ENCODE measurements at places on chromosomes 7 and 10.
A peak's percentile ranks its signal among the peaks of the same experiment; 100 is the strongest.

- no peak for DNase-seq
These were observed 1.5 kb upstream of the KCTD7 start for GRCh38 chr7:66627151-66627681.

GRCh38 chr10:116978901-116979300 lies 26.1 kb downstream of the SHTN1 start:
- DNase-seq: no peak

DNA sequence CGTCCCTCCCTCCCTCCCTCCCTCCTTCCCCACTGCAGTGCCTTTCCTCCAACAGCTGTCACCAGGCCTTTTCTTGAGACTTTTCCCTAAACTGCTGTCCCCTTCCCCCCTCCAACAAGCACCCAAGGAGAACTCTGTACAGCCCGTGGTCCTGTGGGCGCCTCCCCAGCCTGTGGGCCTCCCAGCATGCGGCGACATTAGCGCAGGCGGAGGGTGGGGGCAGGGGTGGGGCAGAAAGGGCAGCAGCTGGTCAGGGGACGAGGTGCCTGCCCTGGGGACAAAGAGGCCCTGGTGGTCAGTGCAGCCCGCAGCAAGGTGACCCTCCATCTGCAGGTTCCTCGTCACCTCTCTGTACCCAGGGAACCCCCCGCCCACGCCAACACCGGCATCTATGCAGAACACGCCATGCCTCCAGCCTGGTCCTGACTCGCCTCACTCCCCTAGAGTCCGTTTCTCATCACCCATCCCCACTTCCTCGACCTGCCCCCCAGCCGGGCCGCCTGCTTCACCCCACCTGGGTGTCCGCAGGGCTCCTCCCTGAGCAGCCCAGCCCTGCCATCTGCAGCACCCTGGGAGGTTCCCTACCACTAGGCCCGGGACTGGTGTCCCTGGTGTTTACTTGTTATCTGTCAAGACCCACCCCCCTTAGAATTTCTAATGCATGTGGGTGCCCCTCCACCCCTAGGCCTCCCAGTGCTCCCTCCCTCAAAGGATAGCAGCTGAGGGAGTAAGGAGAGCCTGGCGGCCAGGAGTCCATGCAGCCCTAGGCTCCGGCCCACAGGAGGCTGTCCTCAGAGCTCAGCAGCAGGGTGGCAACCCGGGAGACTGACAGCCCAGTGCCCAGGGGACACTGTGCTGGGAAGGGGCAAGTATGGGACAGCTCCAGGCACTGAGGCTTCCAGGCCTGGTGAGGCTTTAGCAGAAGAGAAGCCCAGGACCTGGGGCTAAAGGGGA lies 147.8 kb downstream of the ARHGAP22 start:
- DNase-seq: peak; percentile 50

DNA sequence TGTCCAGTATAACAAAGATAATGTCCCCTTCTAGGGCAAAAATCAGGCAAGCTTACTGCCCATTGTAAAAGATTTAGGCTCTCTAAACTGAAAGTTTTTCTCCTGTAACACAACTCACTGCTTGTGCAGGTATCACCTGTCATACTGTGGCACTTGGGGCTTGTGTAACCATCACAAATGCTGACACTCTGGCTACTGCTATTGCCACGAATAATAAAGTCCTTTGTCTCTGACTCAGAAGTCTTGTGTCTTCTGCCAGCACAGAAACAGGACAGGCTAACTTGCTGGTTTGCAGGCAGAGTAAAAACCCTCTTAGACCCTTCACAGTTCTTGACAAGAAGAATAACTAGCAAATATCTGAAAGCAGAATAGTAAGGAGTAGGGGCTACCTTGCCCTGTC lies 273.9 kb downstream of the RPS24 start:
- no peak for DNase-seq

DNA sequence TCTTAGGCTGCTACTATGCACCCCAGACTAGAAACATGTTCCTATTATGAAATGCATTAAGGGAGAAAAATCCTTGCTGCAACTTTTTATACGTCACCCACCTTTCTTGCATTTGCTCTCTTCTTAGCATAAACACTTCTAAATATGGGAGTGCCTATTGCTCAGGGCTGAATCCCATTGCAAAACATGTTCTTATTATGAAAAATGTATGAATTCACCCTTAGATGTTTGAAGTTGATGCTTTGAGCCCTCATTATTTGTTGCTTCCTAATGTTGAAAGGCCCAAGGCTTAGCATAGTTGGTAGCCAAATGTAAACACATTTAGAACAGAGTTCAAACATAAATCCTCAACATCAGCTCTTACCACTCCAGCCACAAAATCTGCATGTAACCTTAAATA lies 52.8 kb downstream of the BMPER start:
- DNase-seq: no peak

GRCh38 chr7:21256310-21256877 lies 171.5 kb upstream of the SP4 start:
- DNase-seq: no peak

- DNase-seq: no peak
These were observed 12.6 kb downstream of the PTEN start for GRCh38 chr10:87875929-87876571.

DNA sequence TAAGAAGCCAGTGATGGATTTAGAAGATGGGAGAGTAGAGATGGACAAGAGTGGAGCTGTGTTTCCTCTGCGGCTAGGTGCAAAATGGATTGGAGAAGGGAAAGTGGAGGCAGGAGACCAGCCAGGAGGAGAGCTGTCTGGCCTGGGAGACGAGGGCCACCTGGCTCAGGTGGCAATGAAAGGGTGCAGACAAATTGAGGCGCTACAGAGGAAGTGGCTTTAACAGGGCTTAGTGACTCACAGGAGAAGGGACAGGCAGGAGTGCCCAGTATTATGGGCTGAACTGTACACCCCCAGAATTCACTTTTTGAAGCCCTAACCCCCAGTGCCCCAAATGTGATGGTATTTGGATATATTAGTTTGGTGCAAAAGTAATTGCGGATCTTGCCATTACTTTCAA lies 65.6 kb upstream of the DUSP5 start:
- peak; percentile 49 for DNase-seq

Data from activated effector memory CD4-positive, alpha-beta T cell treated with anti-CD3 and anti-CD28 coated beads, Interleukin-2, amount 50 U/mL, for 16 hours (primary cell).